Neural crest cell (in vitro differentiated cells): ENCODE measurements at places on chromosomes 12 and 14.

GRCh38 chr12:61846765-61847164 is 413.4 kb upstream of the USP15 start:
- no peak for DNase-seq

DNA sequence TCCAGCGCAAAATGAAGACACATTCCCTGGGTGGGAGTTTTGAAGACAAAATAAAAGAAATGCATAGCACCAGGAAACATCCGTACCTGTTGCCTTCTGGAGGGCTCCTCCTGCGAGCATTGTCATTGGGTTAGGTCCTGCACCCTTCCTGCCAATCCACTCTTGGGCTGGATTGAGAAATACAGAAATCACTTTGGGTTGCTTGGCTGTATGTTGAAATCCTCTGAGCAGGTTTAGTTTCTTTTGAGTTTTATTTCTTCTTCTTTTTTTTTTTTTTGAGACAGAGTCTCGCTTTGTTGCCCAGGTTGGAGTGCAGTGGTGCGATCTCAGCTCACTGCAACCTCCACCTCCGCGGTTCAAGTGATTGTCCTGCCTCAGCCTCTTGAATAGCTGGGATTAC is 67.6 kb downstream of the ARF6 start:
- DNase-seq, result no peak

DNA sequence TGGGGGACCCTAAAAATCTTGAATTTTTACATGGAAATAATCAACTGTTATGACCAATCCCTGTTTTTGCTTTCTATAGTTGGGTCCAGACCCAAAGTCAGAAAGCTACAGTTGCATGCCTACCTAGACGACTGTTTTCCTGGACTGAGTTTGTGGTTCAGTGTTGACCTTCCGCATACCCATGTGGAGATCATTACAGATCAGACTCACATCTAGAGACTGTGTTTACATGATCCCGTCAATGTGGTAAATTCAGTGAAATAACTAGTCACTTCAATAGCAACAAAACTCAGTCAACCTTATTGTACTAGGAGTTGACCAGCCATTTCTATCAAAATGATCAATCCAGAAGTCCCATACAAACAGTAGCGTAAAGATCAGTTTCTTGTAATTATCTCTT is 257.6 kb downstream of the EGLN3 start:
- DNase-seq, result no peak

GRCh38 chr12:42696406-42697149 is 107.0 kb upstream of the PRICKLE1 start:
- DNase-seq, result no peak

- no peak for DNase-seq
Measured at GRCh38 chr14:31837031-31837430, 240.1 kb upstream of the ARHGAP5 start.

DNA sequence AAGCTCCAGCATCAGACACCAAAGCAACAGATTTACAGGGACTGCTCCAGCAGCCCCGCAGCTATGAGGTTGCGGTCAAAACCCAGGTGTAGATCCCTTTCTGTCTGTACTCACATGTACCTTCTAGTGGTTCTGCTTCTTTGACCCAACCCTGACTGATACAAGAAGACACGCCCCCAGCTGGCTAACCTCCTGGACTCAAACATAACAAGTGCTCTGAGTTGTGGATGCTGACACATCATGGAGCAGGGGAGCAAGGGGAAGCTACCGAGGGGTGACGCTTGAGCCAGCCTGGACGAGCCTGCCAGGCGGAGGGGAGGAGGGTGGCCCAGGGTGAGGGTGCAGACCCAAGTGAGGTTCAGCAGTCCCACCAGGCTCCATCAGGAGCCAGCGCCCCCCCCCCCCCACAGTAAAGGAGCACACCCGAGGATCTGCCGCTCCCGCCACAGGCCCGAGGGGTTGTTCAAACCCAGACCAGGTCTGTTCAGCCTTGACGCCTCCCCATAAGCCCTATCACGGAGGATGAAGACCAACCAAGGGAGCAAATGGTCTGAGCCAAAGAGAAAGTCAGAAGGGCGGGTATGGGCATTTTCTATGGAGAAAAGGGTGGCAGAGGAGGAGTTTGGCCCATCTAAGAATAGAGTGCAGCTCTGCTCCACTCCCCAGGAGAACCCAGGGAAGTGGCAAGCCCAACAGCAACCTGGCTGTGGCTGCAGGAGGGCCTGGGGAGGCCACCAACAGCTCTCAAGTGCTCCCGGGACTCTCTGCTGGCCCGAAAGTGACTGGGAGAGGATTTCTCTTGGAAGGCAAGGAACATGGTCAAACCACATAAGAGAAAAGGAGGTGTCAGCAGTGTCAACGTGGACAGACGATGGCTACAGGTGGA is 229.4 kb downstream of the BCL11B start:
- no peak for DNase-seq

GRCh38 chr12:52751795-52752194 is 25.4 kb downstream of the KRT76 start:
- no peak for DNase-seq

DNA sequence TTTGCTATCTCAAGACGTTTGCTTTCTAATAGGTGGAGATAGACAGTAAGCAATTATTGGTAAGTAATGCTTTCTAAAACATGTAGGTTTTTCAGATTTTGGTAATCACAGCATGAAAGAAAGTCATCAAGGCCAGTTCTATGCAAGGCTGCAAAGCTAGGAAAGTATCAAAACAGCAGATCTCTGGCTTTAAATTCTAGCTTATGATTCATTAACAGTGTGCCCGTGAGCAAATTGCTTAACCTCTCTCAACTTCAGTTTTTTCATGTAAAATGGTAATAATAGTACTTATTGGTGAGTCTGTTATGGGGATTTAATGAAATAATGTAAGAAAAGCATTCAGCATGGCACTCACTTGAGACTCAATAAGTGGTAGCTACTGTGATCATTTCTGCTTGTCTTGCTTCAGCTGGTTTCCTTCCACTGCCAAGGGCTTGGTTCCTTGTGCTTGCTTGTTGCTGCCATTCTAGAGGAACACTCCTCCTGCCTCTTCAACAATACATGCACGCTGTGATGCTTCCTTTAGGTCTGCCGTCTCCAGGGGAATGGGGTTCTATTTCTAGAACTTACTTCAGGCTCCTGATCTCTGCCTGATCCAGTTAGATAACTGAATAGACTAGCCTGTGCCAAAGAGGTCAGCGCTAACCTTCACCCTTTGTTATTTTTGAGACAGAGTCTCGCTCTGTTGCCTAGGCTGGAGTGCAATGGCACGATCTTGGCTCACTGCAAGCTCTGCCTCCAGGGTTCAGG is 88.4 kb downstream of the CAND1 start:
- no peak for DNase-seq

- no peak for DNase-seq
Measured at GRCh38 chr14:75619548-75619947, 41.1 kb downstream of the ERG28 start.
